ENCODE measurements at places on chromosomes 16 and 17.
A peak's percentile ranks its signal among the peaks of the same experiment; 100 is the strongest.

DNA sequence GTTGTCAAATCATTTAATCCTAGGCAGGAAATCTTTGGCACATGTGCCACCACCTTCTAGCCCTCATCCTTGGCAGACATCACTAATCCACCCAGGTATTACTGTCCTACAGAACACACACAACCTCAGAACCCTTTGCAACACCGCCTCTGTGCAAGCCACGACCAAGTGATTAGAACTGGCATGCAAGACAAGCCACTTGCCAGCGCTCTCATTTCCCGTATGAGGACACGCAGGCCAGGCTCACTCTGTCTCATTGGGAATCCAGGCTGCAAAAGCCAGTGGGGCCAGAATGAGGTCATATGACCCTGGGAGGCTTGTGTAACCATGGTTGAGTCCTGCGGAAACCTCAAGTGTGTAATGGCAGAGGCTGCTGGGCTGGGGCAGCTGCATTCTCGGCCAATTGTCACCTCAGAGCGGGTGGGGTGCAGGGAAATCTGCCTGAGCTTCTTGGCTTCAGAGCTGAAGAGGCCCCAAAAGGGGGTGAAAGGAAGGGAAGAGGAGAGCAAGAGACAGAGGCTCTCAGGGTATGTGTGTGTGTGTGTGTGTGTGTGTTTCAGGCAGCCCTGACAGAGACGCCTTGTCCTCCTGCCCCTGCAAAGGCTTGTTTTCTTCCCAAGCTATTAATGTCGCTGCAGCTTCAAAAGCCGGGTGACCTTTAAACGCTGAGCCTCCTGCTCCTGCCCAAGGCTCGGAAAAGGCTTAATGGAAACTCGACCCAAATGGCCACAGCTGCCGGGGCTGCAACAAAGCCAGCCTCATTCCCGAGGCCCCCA is 43.2 kb upstream of the MRPS23 start:
- DNase-seq: no peak

DNA sequence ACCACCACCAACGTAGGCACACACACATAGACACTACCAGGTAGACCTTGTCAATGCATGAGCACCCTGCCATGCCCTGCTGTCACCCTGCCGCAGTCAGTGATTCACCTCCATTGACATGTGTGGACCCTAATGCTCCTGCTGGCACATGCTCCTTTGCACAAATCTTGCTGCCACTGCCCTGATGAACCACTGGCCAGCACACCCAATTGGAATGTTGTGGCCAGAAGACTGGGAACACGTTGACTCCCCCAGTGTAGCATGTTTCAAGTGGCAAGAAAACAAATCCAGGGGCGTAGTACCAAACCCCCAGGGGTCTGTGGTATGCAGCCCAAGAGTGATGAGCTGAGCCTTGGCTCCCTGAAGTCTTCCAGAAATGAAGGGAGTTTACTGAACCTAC is 486.4 kb upstream of the KIF2B start:
- no peak for DNase-seq

- no peak for DNase-seq
Measured at GRCh38 chr16:4110680-4111079, 5.6 kb downstream of the ADCY9 start.

GRCh38 chr17:34378664-34379101 is 15.7 kb upstream of the CCL1 start:
- peak; percentile 79 for DNase-seq

GRCh38 chr16:89061086-89061485 is 32.6 kb upstream of the ACSF3 start:
- DNase-seq: no peak

Measured in activated CD4-positive, alpha-beta T cell treated with anti-CD3 and anti-CD28 coated beads, Interleukin-2, amount 10 ng/mL, durations not matched to agents 24 days and 14 days (primary cell).